Left ventricle myocardium inferior (tissue), 1 donor: ENCODE measurements at places on chromosomes 1 and 21. TPM values are rescaled to one million over a fixed set of nuclear protein-coding genes. Genes with fewer than 3 reads are reported as not detected.

XCL2 gene
- 0.58 TPM for total RNA-seq

NOS1AP gene
- total RNA-seq = 6.2 TPM

OR2M3 gene
- not detected for total RNA-seq

C4BPA gene
- total RNA-seq = not detected

LCE1F gene
- total RNA-seq = not detected

RHD gene
- not detected for total RNA-seq

GABPA gene
- total RNA-seq = 15.5 TPM

RAB25 gene
- total RNA-seq = not detected

ZC3H12A gene
- 4.9 TPM for total RNA-seq

CRNN gene
- not detected for total RNA-seq

TEDDM1 gene
- total RNA-seq = not detected

FCAMR gene
- total RNA-seq = not detected

GREM2 gene
- not detected for total RNA-seq

C1QA gene
- 70.1 TPM for total RNA-seq

CTXND2 gene
- not detected for total RNA-seq

TBX15 gene
- 0.63 TPM for total RNA-seq

PTGFRN gene
- 111 TPM for total RNA-seq

MYCL gene
- 0.44 TPM for total RNA-seq

VWA5B1 gene
- 0.16 TPM for total RNA-seq

ERICH3 gene
- total RNA-seq = not detected

CACNA1E gene
- total RNA-seq = 0.88 TPM

DISC1 gene
- total RNA-seq = 3.5 TPM

FCGR3B gene
- total RNA-seq = 1.5 TPM

DCST1 gene
- not detected for total RNA-seq

FAM163A gene
- 0.16 TPM for total RNA-seq

FOXE3 gene
- not detected for total RNA-seq

ANKRD34A gene
- 0.66 TPM for total RNA-seq

C1orf94 gene
- not detected for total RNA-seq

PLA2G2D gene
- total RNA-seq = not detected

OR2W3 gene
- total RNA-seq = not detected

CR1L gene
- total RNA-seq = not detected

MCOLN2 gene
- 0.19 TPM for total RNA-seq

PTGER3 gene
- total RNA-seq = 2.6 TPM

TMEM269 gene
- not detected for total RNA-seq

SMG5 gene
- 91.1 TPM for total RNA-seq

RAP1GAP gene
- total RNA-seq = 6.2 TPM

FMO5 gene
- 3.2 TPM for total RNA-seq

SLC19A2 gene
- total RNA-seq = 16.6 TPM

HES3 gene
- total RNA-seq = not detected

RC3H1 gene
- total RNA-seq = 19.1 TPM

RCSD1 gene
- 42.7 TPM for total RNA-seq

SPRR4 gene
- not detected for total RNA-seq

CYP4A22 gene
- total RNA-seq = not detected

S100A3 gene
- 0.36 TPM for total RNA-seq

C1orf146 gene
- not detected for total RNA-seq

GIPC2 gene
- total RNA-seq = 2.5 TPM

A3GALT2 gene
- total RNA-seq = not detected
